ENCODE measurements at places on chromosomes 6 and 20.
A peak's percentile ranks its signal among the peaks of the same experiment; 100 is the strongest.

DNA sequence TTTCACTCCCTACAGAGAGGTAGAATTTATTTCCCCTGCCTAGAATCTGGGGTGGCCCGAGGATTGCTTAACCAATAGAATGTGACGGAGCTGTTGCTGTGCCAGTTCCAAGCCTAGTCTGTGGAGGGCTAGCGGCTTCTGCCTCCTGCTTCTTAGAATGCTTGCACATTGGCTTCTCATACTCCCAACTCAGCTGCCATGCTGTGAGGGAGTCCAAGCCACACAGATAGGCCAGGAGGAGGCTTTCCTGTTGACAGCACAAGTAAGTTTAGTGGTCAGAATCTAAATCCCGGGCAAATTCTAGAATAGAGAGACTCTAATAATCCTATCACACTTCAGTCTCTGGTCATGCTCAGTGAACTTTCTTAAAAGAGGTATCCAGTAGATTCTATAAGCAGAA, 57.5 kb upstream of the SNRPB2 start:
- DNase-seq: no peak

GRCh38 chr6:157134402-157135047, 188.8 kb downstream of the TMEM242 start:
- DNase-seq: no peak

DNA sequence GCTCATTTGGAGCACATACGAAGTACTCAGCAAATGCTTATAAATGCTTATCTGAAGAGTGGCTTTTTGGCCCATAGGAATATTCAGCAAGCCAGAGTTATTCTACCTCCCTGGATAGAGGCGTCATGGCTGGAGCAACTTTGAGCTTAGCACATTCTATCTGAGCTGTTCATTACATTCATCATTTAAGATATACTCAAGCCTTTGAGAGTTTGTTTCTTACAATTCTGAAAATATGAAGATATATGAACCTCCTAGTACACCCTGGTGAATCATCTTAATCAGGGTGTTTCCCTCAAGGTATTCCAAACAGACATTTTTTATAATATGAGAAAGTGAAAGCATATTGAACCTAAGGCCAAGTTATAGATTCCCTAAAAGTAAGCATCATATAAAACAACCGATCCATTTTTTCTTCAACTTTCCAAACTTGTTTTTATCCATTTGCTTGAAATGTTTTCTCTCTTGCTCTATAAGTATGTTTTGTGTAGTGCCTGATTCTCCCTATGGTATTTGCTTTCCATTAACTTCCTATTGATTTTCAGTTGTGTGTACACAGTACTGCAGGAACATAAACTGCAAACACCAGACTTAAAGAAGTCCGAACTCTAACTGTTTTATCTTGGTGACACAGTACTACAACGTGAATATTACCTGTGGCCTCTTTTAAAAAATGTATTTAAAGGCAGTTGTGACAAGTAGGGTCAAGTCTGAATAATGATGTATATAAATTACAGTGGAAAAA, 139.7 kb upstream of the PTPRK start:
- DNase-seq: no peak

- peak; percentile 18 for DNase-seq
Measured at GRCh38 chr6:80622641-80623040, 516.2 kb downstream of the BCKDHB start.

DNA sequence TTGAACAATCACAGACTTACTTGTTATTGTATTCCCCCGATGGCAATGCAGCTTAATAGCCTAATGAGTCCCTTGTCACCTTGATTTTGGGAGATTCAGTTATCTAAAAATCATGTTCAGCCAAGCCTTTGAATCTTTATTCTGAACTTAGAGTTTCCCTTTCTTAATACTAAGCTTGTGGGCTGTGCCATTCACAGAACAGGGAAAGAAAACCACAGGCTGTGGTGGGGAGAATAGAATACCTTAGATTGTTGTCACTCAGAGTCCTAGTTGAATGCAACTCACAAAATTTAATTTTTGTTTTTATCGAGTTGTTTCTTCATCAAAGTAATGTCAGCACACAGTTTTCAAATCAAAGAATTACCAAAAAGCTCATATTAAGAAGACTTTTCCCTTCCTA, 37.4 kb downstream of the RFPL4B start:
- no peak for DNase-seq

Measured in stomach (tissue), 19 donors.